ENCODE measurements at places on chromosomes 4 and X. TPM values are rescaled to one million over a fixed set of nuclear protein-coding genes. Genes with fewer than 3 reads are reported as not detected.

DNA sequence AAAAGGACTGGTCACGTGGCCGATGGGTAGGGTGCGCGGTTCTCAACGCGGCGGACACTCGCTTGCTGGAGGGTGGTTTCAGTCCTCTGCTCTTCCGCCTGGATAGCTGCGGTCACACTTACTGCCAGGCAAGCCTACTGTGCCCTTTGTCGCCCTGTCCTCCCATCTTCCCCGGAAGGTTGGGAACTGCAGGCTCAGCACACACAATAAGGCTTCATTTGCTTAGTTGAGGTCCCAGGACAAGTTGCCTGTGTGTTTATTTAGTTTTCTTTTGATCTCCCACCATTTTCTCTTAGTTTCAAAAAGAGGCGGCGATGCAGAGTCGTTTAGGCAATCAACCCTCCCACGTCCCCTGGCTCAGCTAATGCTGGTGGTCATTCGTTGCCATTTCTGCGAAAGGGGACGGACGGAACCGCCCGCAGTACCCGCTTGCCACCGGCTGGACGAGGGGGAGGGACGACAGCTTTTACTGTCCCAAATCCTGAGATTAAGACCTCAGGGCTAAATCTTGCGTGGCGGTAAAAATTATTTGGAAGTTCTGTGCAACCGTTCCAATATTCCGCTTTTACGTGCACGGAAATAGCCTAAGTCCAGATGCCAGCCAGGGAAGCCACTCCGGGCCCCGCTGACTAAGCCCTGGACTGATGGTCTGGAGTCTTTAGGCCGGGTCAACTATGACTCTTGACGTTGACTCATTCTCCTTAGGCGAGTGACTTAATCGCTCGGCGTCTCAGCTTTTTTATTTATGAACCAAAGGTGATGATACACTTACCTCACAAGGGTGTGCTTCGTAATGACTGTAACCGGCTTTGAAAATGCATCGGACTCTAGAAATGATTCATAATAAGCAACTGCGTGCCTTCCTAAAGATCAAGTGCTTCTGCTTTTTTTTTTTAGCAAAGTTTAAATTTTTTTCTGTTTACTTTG lies 671 bp upstream of the EIF4E start:
- peak; percentile 95 for DNase-seq

- peak; percentile 60 for DNase-seq
Measured at GRCh38 chr4:186472948-186473347, 82.4 kb downstream of the MTNR1A start.

Gene NDP
- not detected for total RNA-seq

Gene MED12
- 31.5 TPM for total RNA-seq

DNA sequence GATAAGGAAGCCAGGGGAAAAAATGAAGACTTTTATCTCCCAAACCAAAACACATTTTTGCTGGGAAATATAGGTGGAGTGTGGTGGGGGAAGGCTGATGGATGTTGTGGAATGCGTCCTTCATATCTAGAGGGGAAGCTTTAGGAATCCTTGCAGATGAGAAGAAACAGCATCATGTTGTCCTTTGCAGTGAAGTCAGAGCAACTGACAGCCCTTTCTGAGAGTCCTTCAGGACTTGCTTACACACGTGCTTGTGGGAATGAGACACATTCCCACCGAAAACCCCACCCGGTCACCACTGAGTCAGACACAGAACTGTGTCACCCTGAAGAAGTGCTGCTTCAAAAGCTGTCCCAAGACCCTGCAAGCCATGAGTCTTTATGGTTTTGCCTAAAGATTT lies 81.5 kb downstream of the SHROOM2 start:
- no peak for DNase-seq

- DNase-seq, result no peak
Measured at GRCh38 chr4:63919636-63920365, 489.4 kb downstream of the TECRL start.

Gene SPANXB1
- total RNA-seq, result not detected

GRCh38 chr4:132387060-132387459 lies 762.0 kb upstream of the PCDH10 start:
- no peak for DNase-seq

Gene COL25A1
- total RNA-seq, result 6.9 TPM

DNA sequence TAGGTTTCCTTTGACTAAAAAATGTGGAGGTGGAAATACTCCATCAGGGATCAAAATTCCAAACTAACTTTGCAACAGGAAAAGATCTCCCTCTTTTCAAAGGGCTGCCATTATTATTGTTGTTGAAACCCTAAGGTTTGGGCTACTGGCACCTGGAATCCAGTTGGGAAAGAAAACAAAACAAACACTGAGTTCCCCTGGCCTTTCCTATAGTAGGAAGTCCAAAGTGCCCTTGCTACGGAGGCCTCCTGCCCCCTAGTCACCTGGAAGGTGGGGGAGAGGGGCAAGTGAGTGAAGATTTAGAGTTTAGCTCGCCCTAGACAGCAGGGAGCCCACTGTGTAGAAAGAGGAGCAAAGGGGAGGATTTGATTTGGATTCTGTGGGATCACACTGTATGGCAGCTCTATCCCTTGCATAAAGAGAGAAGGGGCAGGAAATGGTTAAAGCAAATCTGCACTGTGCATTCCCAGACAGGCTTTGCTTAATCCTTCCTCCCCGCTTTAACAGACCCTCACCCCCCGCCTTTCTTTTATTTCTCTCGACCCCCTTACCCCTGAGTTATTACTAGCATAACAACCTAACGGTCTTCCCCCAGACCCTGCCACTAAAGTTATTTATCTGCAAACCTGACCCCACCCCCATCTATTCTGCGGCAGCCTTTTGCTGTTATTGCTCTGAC lies 627 bp upstream of the FAT4 start:
- no peak for DNase-seq

- DNase-seq, result peak; percentile 100
Measured at GRCh38 chr4:38667085-38667893, 3.3 kb downstream of the KLF3 start.

- no peak for DNase-seq
Measured at GRCh38 chr4:126395664-126396063, 1080.9 kb downstream of the FAT4 start.

- peak; percentile 38 for DNase-seq
Measured at GRCh38 chr4:157043131-157043530, 32.8 kb upstream of the GLRB start.

- no peak for DNase-seq
Measured at GRCh38 chr4:68346461-68346860, 3.4 kb downstream of the YTHDC1 start.

Gene LNX1
- 0.43 TPM for total RNA-seq

GRCh38 chrX:65668377-65669310 lies 1.2 kb downstream of the MSN start:
- DNase-seq, result peak; percentile 85

Gene VEGFD
- not detected for total RNA-seq

DNA sequence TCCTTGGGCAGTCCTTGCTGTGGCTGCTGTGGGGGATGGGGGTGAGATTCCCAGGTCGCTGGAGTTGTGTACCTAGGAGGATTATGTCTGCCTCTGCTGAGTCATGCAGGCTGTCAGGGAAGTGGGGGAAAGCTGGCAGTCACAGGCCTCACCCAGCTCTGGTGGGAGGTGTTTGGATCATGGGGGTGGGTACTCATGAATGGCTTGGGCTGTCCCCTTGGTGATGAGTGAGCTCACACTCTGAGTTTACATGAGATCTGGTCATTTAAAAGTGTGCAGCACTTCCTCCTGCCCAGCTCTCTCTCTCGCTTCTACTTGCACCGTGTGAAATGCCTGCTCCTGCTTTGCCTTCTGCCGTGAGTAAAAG lies 24.6 kb upstream of the PDLIM3 start:
- DNase-seq, result peak; percentile 77

Gene QDPR
- 13.8 TPM for total RNA-seq

DNA sequence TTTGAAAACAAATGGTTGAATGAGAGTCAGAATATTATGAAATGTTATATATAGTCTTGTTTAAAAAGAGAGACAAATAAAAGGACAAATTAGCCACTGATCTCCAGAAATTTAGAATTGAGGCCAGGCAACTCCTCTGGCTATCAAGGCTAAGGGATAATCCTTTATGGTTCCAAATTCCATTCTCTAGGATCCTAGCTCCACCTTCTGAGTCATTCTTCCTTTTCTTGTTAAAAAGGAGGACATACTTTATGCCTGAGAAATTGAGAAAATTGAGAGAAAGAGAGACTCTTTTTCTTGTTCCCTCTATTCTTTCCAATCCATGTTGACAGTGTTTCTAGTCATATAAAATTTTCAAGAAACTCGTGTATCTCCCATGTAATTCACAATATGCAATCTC lies 1299.5 kb downstream of the FSTL5 start:
- no peak for DNase-seq

- DNase-seq, result no peak
Measured at GRCh38 chrX:151695583-151696340, 504 bp downstream of the PRRG3 start.

DNA sequence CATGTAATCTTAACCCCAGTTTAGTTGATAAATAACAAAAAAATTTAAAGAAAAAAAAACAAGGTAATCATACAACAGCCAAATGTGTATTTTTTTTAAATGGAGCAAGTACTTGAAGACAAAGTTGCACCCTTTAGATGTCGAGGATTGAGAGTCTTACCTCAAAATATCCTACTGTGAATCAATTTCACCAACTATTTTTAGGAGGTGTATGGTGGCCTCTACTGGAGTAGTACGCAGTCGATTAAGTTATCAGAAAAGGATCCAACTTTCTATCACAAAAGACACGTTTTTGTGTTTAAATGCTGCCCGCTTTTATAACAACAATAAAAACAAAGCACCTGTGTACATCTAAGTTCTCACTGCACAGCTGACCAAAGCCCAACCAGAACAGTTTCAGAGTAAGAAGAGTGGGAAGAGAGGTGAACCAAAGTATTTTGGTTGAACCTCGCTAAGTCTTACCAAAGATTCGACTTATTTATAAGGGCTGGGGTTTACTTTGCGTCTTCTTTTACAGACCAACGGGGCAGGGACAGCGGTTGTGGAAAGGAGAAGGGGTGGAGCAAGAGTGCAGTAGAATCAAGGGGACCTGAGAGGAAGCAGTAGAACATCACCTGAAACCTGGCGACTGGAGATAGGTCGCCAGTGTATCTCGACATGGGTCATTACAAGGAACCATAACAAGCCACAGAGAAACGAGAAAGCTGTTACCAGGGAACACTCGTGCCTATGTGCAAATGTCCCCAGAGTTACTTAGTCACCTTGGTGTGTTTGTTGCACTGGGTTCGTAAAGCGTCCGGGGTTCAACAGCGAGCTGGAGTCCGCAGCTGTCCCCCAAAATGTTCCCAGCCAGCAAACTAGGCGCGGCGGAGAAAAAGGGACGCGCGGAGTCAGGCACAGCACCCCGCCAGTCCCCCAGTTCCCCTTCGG lies 1.1 kb downstream of the RPS6KA6 start:
- DNase-seq, result no peak

Gene POU3F4
- total RNA-seq, result not detected

Gene PRDM8
- 7.3 TPM for total RNA-seq

Gene ARL13A
- total RNA-seq, result not detected

DNA sequence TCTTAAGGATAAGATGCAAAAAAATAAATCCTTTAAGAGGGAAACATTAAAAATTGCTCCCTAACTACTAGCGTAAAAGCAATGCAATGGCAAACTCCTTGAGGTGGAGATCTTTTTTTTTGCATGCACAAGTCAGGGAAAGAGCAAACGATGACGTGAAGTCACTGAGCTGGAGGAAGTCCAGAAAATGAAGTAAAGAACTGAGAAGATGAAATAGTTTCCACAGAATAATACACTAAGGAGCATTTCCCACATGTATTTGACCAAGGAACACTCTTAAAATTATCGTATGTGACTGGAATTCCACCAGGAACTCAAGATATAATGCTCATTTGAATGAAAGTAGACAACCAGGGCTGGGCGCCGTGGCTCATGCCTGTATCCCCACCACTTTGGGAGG lies 21.0 kb upstream of the DOCK11 start:
- DNase-seq, result no peak

GRCh38 chr4:26803211-26803861 lies 57.3 kb upstream of the STIM2 start:
- no peak for DNase-seq

GRCh38 chr4:122776916-122777315 lies 44.4 kb downstream of the BBS12 start:
- DNase-seq, result no peak

DNA sequence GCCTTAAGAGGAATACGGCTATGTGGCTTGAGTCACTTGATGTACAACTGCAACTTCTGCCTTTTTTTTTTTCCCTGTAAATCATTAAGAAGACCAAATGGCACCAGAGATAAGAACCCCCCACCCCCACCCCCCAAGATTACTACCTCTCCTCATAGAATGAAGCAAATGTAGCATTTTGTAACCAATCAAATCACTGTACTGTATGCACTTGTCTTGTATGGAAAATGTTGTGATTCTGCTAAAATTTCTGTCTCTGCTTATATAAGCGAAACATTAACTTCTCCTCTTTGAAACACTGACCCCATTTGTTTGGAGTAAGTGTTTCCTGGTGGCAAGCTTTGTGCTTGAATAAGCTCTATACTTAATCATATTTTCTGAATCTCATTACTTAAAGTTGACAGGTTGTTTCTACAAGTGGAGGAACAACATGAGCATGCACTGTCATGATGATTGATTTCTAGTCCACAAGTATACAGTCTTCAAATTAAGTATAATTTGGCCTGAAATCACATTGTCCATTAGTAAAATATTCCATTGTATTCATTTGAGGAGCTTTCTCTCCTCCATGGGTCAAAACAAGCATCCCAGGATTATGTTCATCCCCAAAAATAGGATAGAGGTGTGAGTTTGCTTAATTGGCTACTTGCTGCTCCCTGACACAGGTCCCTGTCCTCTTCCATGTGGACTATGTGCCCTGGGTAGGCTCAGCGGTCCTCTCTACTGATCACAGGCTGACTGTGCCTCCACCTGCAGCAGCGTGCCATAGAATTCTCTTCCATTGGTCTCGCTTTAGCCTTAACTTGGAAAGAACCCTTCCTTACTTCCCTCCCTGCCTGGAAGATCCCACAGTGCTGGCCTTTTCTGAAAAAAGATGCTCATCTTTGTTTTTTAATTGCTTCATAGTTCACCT lies 104.0 kb upstream of the BMP2K start:
- no peak for DNase-seq

DNA sequence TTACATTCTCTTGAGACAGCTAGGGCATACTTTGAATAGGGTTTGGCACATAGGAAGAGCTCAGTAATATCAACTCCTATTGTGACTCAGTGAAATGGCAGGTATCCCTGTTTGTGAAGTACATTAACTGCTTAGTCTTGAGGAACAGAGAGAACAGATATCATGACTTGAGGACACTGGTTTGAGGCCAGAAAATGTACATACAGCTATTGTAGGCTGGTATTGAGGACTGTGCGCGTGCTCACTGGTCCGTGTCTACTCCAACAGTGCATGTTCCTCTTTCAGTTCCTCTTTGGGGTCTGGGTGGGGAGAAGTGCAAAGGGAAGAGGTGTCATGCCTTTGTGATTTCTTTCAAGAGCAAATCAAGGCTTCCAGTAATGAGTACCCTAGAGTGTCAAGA lies 34.6 kb upstream of the TBC1D9 start:
- no peak for DNase-seq

DNA sequence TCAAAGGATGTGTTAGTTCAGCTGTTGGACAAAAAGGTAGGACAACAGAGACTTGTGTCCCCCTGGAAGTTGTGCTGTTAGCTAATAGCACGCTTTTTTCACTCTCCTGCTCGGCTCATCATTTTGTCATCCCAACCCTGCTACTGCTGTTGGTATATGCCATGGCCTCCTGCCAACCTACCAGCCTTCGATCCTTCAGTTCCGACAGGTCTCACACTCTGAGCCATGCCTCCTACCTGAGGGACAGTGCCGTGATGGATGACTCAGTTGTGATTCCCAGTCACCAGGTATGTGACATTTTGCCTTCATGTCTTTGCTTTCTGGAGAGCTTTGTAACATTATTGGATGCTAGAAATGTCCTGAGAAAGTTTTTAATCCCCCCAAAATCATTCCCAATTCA lies 268.1 kb downstream of the ANK2 start:
- no peak for DNase-seq
